ENCODE measurements at places on chromosomes 2 and 18. TPM values are rescaled to one million over a fixed set of nuclear protein-coding genes. Genes with fewer than 3 reads are reported as not detected.

DNA sequence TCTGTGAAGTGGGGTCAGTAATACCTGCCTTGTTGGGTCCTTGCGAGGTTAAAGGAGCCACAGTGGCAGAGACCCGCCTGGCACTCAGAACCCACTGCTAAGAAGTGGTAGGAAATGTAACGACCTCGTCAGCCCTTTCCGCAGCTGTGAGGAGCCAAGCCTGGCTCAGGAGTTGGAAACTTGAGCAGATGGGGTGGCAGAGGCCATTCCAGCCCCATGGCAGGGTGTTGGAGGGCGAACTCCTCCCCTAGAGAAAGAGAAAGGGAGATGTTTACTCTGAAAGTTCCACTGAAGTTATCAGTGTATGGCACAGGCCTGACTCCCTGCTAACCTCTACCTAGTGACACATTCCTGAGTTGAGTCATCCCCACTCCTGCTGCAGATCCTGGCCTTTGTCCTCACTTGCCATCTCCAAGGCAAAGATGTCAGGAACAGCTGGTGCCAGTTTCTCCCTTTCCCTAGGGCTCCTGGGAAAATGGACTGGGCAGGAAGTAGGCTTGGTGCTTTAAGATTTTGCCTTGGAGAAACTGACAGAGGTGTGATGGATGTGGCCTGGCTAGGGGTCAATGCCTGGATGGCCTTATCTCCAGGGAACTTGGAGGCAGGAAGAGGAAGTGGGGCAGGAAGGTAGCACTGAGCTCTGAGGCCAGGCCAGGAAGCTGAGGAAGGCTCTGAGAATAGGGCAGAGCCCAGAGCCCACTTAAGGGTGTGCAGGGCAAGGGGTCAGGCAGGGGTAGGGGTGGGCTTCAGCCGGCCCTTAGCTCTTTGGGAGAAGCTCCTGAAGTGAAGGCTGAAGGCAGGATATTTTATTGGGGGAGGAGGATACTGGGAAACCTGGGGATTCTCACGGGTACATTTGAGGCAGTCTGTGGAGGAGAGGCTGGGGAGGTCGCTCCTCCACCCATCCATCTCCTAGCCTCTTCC lies 888 bp downstream of the VAMP5 start:
- H3K4me3 ChIP-seq: peak overlapping the region; percentile 59
- 0 out of 2 replicates have a peak, but pooled peaks cover 3% of the 10 kb centered on the region for H3K36me3 ChIP-seq
- peaks cover 14% of the 10 kb centered on the region for H3K4me1 ChIP-seq
- no peak for DNase-seq

Gene POTEJ
- not detected for total RNA-seq

DNA sequence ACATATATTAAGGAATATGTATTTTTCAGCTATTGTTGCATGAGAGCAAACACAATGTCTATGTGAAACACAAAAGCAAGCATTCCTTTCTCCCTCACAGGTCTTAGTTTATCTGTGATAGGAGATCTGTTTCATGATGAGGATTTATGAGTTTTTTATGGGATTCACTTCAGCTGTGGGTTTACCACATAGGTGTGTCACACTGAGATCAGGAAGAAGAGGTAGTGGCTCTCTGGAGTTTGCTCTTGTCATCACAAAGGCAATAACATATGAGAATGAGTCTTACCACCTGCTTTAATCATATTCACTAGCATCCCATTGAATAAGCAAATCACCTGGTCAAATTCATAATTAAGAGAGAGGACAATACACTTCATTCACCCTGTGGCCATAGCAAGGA lies 960.3 kb upstream of the SLC39A10 start:
- no peak for DNase-seq
- no peaks in the 10 kb centered on the region for H3K27me3 ChIP-seq
- no peak overlapping the region for H3K27ac ChIP-seq
- no peaks in the 10 kb centered on the region for H3K4me1 ChIP-seq
- H3K4me3 ChIP-seq: no peak overlapping the region

DNA sequence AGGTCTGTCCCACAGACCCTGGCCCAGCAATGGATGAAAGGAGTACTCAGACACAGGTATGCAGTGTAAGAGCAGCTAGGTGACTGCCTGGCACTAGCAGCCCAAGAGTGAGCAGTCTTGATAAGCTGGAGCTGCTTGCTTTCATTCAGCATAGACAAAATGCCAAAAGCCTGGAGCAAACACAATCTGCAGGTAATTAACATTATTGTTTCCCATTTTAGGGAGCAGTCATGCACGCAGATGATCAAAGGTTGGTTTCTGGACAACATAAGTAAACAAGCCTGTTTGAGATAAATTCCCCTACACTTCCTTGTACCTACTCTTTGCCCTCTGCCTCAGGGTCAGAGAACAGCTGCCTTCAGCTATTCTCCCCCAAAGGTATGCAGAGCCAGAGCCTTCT lies 73.7 kb upstream of the MSTN start:
- no peak overlapping the region for H3K4me3 ChIP-seq
- H3K27me3 ChIP-seq: peaks cover 5% of the 10 kb centered on the region
- no peak for DNase-seq
- H3K4me1 ChIP-seq: no peaks in the 10 kb centered on the region
- peaks cover 32% of the 10 kb centered on the region for H3K36me3 ChIP-seq
- no peak overlapping the region for H3K27ac ChIP-seq

DNA sequence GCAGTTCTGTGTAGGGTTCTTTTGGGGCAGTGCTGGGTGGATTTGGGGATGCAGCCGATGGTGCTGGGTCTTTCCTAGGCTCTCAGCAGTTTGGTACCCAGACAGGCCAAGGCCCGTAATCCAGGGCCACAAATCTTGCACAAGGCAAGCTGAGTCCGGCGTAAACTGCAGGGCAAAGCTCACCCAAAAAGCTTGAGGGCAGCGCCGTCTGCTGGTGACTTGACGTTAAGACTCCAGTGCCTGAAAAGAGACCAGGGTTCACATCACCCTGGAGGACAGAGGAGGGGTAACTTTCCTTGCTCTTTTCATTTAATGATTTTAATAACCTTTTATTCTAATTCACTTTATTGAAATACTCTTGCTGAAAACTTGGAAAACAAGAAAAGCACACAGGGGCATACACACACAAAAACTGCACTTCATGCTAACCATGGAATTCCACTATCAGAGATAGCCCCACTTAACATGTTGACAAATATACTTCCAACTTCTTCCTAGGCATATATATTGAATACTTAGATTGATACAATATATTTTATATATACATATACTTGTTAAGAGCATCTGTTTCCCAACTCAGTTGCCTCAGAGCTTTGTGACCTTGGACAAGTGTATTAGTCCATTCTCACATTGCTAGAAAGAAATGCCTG lies 38.9 kb downstream of the CNGA3 start:
- no peaks in the 10 kb centered on the region for H3K36me3 ChIP-seq
- peaks cover 15% of the 10 kb centered on the region for H3K4me1 ChIP-seq
- DNase-seq: peak; percentile 87
- peaks cover 5% of the 10 kb centered on the region for H3K27me3 ChIP-seq
- H3K4me3 ChIP-seq: no peak overlapping the region

Gene KIAA2012
- not detected for total RNA-seq

DNA sequence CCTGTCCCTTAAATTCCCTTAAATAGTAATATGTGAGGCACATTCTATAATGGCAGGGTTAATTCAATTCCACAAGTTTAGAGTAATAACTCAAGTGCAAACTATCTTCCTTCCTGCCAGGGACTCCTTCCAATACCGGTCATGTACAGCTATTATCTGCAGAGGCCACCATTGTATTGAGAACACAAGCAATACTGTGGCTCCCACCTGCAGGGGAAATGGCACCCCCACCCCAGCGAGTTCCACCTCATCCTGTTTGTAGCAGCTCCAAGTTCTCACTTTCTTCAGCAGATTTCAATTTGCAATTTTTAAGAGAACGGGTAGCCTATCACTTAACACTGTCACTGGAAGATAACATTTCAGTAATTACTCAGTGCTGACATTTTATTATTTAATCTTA lies 172.1 kb upstream of the PID1 start:
- no peaks in the 10 kb centered on the region for H3K36me3 ChIP-seq
- no peak overlapping the region for H3K4me3 ChIP-seq
- no peaks in the 10 kb centered on the region for H3K27me3 ChIP-seq
- no peak for DNase-seq
- no peak overlapping the region for H3K27ac ChIP-seq

DNA sequence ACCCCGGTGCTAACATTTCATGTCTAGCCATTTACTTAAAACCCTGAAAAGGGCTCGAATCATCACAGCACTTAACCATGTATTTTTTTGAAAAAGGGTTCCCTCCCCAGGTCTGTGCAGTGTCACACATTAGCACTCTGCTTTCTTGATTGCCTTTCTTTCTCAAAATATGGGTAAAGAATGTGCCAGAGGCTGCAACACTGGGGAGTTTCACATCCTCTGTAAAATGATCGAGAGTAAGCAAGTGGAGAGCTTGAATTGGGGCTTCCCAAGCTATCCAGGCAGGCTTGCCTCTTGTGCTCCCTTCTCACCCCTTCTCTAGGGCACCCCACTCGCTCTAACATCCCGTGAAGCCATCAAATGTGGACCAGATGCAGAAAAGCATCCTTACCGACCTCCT lies 177.0 kb upstream of the CCDC68 start:
- DNase-seq: no peak
- no peaks in the 10 kb centered on the region for H3K36me3 ChIP-seq
- H3K4me1 ChIP-seq: 0 out of 2 replicates have a peak, but pooled peaks cover 5% of the 10 kb centered on the region

DNA sequence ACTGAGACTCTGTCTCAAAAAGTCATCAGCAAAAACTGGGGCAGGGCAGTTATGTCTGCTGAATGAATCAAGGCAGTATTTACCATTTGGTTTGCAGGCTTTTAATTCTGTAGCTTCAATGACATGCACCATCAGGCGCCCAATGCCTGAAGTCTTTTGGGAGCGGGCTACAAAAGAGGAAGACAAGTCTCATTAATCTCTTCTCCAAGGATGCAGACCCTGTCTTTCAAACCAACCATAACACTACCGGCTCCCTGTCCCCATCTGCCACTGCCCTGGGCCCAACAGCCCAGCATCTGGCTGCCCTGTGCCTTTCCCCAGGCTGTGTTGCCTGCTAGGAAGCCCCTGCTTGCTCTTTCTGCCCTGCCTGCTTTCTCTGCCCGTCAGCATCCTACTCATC lies 30.3 kb downstream of the FAM228A start:
- H3K27ac ChIP-seq: no peak overlapping the region
- H3K36me3 ChIP-seq: peaks cover 4% of the 10 kb centered on the region
- H3K4me1 ChIP-seq: 0 out of 2 replicates have a peak, but pooled peaks cover 3% of the 10 kb centered on the region
- H3K4me3 ChIP-seq: no peak overlapping the region
- no peaks in the 10 kb centered on the region for H3K27me3 ChIP-seq

DNA sequence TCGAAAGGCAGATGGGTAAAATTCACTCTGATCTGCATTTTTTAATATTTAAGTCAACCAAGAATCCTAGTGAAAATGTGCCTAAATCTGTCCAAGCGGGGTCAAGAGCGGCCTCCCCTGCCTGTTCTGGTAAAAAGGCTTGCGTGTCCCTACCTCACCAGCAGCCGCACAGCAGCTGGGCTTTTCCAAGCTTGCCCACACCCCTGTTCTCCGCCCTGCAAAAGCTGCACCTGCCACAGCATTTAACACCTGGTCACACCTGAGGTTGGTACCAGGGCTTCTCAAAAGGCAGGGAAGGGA lies 25.8 kb upstream of the TMEM182 start:
- DNase-seq: peak; percentile 13
- peak overlapping the region; percentile 96 for H3K4me3 ChIP-seq
- no peaks in the 10 kb centered on the region for H3K27me3 ChIP-seq
- peak overlapping the region; percentile 32 for H3K27ac ChIP-seq
